Stimulated activated naive CD8-positive, alpha-beta T cell treated with anti-CD3 and anti-CD28 coated beads, Interleukin-15, Interleukin-2, amounts not matched to agents 100 U/mL and 50 U/mL, for 24 hours (primary cell): ENCODE measurements at places on chromosomes 5 and 9.
A peak's percentile ranks its signal among the peaks of the same experiment; 100 is the strongest.

DNA sequence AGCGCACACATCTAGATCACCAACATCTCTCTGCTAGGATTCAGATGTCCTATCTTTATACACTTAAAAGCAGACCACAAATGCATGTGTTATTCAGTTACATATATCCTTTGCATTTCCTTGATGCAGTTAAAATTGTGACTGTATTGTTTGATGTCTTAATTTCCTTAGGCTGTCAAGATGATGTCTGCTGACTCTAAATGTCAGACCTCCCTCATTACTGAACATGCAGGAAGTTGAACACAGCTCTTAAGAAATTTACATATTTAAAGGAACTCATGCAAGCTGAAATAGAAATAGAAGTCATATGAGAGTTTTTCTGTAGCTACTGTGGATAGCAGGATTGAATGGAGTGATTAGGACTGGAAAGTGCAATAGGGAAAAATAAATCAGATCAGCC, 336.5 kb upstream of the SEMA6A start:
- no peak for DNase-seq

- no peak for DNase-seq
These were observed 31.4 kb upstream of the LPCAT1 start for GRCh38 chr5:1555011-1555807.

GRCh38 chr9:131721076-131721475, 18.8 kb downstream of the RAPGEF1 start:
- no peak for DNase-seq

- no peak for DNase-seq
These were observed 9.7 kb downstream of the FOXD1 start for GRCh38 chr5:73438645-73439470.

- DNase-seq, result no peak
These were observed 13.2 kb downstream of the MED27 start for GRCh38 chr9:132066511-132066910.

GRCh38 chr9:111066468-111066867, 28.2 kb upstream of the LPAR1 start:
- no peak for DNase-seq

DNA sequence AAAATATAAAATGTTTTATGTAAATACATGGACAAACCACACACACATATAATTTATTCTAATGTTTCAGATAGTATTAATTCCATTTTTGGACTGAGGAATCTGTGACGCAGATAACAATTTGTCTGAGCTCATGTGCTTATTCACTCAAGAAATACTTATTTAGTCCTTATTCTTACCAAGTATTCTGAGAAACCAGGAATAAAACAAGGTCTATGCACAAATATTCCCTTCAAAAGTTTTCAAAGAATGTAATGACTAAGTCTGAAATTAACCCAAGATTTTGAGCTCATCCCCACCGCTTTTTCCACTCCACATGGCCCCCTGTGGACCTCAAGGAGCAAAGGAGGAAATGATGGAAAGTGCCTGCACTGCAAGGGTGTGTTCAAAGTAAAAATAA, 1022.3 kb downstream of the EFNA5 start:
- DNase-seq, result no peak

DNA sequence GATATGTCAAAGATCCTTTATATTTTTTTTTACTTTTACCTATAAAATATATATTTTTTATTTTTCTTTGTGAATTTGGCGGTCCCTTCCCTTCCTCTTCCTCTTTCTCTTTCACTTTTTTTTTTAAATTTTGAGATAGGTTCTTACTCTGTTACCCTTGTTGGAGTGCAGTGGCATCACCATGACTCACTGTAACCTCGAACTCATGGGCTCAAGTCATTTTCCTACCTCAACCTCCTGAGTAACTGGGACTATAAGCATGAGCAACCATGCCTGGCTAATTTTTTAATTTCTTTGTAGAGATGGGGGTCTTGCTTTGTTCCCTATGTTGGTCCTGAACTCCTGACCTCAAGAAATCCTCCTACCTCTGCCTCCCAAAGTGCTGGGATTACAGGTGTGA, 258.0 kb upstream of the CLINT1 start:
- no peak for DNase-seq

DNA sequence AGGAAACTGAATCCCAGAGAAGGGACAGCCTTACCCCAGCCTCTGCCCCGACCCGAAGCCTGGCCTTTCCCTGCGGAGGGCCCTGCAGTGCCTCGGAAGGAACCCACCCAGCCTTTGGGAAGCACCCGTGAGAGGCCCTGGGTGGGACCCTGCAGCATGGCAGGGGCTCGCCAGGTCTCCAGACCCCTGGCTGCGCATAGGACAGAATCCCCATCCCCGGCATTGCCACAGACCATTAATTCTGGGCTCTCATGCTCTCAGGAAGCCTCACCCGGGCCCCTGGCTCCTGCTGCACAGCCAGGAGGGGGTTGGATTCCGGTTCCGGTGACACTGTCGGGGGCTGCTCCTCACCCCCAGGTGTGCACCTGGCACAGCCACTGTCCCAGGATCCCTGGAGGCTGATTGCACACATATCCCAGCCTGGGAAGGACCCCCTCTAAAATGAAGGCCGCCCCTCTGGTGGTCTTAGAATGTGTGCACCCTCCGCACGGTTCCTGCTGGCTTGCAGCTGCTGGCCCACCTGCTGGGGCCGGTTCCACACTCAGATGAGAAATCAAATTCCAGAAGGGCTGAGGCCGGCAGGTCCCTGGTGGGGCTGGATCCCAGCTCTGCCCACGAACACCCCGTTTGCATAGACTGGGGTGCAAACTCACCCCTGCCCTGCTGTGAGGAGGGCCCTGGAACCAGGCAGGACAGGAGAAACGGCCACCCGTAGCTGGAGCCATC, 4.7 kb downstream of the EGFL7 start:
- DNase-seq, result no peak

DNA sequence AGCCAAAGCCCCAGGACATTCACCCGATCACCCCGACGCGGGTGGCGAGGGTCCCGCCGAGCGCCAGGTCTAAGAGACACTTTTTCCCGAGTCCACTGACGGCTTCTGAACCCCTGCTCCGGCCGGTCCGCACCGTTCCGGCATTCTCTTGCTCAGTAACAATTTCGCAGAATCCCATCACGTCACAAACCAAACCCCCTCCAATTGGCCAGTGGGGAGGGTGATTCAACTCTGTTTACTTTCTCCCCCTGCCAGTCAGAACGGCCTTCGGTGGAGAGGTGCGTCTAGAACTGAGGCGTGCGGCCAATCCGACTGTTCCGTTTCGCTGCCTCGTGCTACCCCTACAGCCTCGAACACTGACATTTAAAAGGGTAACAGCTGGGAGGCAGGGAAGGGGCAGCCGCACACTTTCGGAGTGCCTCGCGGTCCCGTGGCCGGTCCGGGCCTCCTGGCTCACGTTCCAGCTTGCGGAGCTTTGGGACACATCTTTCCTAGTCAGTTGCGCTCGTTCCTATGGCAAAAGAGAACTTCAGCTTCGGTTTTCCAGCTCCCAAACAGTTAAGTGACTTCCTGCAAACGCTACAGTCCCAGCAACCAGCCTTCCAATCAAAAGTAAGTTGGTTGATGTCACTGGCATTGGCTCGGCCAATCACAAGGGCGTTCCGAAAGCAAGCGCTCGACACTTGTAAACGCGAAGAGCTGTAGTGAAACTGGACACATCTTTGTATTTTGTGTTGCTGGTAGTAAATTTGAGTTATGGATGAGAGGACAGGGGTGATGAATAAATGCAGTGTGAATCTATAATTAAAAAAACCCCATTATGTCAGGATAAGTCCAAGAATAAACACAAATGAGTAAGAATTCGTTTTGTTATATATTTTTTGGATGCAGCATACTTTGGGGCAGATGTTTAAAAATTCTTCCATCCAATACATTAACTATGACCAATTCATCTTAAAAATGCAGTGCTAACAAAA, at the start of gene KLF9:
Gene KLF9 (minus strand): TSS at position 859 of the 977 bp plus-strand sequence. CDS start 1,294 bp downstream, outside the sequence.
- peak; percentile 84 for DNase-seq

DNA sequence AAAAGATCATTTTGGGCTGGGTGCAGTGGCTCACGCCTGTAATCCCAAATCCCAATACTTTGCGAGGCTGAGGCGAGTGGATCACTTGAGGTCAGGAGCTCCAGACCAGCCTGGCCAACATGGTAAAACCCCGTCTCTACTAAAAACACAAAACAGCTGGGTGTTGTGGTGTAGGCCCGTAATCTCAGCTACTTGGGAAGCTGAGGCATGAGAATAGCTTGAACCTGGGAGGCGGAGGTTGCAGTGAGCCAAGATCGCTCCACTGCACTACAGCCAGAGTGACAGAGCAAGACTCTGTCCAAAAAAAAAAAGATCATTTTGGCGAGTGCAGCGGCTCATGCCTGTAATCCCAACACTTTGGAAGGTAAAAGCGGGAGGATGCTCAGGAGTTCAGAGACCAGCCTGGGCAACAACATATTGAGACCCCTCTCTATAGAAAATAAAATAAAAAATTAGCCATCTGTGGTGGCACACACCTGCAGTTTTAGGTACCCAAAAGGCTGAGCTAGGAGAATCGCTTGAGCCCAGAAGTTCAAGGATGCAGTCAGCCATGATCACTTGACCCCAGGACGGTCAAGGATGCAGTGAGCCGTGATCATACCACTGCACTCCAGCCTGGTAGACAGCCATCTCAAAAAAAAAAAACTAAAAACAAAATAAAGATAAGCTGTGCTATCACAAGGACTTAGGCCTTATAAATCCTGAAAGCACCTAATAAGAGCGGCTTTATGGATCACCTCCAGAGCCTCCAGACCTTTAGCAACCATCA, 16.2 kb downstream of the PPP2CA start:
- DNase-seq, result no peak

- DNase-seq, result no peak
These were observed 35.6 kb upstream of the NSMF start for GRCh38 chr9:137494550-137495351.

DNA sequence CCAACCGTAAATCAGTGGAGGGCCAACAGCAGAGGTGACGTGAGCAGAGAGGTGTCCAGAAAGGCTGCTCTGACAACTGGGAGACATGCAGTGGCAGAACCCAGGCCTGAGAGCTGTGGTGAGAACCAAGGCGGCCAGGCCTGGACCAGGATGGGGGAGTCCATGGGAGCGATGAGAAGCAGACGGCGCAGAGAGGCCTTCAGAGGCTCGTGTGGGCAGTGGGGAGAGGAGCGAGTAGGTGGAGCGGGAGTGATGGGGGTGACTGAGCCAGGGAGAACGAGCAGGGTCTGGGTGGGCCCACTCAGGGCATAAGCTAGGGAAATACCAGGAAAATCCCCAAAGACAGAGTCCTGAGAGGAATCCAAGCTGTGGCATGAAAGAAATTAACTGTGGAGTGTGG, 7.9 kb upstream of the IL3 start:
- no peak for DNase-seq

DNA sequence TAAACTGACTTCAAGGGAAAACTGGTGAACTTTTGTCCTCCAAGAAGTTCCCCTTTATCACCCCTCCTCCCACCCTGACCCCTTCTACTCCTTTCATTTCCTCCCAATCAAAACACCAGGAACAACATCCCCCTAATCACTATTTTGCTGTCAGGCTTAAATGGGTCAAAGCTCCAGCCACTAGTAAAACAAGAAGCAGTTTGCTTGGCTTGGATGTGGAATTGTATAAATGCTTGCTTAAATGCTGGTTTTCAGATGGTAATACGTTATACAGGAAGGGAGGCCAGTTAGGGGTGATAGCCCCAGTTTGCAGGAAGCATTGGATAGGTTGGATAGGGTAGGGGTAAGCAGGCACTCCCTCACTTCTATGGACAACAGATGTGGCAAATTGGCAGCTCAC, 473.6 kb downstream of the AGTPBP1 start:
- no peak for DNase-seq

DNA sequence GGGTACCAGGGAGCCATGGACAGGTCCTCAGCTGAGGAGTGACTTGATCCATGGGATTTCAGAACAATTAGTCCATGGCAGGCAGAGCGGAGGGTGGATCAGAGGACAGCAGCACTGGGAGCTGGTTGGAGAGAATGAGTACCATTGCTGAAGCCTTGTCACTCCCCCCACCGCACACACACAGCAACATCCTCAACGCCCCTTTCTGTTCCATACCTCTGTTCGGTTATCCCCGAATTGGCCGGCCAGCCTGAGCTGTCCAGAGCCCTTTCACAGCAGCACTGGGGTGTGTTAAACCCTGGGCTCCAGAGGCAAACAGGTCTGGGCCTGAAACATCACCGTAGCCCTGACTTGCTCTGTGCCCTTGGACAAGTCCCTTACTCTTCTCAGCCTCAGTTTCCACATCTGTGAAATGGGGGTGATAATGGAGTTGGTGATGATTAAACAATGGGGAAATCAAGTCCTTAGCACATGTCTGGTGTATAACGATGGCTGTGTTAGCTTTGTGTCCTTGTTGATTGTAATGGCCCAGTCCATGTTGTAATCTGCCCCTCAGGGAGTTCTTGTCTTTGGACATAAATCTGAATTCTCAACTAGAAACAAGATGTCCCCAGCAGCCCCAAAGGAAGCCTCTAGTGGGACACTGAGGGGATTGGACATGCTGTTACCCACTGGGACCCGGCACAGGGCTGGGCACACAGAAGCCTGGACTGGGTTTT, 16.9 kb downstream of the GSN start:
- DNase-seq, result no peak

- DNase-seq, result peak; percentile 39
These were observed 459.6 kb downstream of the RAB3C start for GRCh38 chr5:59042201-59043055.

DNA sequence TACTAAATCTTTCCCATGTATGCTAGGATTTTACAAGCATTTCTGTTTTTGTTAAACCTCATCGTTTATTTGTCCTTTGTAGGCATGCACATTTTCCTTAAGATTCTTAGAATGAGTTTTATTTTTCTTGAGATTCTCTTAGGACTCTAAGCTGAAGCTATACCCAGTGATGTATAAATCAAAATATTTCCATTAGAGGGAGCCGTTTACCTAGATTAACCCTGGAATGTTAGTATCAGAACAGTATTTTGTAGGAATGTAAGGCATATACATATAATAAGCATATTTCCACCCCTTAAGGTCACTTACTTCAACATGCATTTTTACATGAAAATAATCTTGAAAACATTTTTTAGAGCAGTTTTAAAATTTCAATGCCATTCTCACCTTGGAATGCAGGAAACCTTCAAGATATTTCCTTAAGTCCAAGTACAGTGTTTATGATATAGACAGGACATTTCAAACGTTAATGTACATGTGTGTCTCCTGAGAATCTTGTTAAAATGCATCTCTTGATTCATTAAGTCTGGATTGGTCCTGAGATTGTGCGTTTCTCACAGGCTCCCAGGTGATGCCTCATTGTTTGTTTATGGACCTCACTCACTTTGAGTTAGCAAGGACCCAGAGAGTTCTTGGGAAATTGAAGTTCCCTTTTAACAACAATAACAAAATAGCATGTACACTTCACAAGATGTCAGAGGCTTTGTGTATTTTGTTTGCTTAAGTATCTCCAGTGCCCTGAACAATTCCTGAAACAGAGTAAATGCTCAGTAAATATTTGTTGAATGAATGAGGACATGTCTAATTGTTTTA, 34.9 kb upstream of the FCHO2 start:
- DNase-seq, result no peak
